ENCODE measurements at places on chromosomes 16 and 17. TPM values are rescaled to one million over a fixed set of nuclear protein-coding genes. Genes with fewer than 3 reads are reported as not detected.

DNA sequence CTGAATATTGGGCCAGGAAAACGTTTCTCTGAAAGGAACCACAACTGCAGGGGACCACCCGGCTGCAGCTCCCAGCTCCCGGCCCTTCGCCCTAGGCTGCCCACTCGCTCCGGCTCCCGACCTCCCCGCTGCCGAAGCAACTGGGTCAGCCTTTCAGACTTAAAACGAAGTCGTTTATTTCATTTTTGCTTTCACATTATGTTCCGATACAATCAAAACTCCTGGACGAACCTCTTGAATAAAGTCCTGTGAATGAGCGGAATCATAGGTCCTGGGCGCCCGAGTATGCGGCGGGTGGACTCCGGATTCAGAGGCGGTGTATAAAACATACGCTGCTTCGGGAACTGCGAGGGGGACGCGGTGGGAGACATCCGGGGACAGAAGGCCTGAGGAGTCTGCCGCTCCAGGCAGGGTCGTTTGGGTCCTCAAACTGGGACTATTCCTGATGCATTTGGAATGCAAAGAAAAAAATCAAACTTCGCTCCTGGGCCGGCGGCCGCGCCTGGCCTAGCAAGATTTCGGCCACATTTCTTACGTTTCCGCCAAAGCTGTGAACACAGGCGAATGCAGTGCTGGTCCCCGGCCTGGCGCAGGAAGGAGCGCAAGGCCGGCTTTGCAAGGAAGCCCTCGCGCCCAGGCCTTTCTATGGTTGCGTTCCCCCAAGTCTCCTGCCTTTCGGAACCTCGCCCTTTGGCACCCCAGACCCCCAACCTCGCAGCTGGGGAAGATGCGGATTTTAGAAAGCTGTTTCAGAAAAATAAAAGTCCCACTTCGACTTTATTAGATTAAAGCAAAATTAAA is 3.7 kb downstream of the CBLN1 start:
- DNase-seq: no peak

ZMYND15 gene
- 1.3 TPM for total RNA-seq

GAS2L2 gene
- total RNA-seq: 0.23 TPM

CLEC3A gene
- total RNA-seq: not detected

HOXB7 gene
- total RNA-seq: not detected
